ENCODE measurements at places on chromosomes 7 and 10. TPM values are rescaled to one million over a fixed set of nuclear protein-coding genes. Genes with fewer than 3 reads are reported as not detected.

DNA sequence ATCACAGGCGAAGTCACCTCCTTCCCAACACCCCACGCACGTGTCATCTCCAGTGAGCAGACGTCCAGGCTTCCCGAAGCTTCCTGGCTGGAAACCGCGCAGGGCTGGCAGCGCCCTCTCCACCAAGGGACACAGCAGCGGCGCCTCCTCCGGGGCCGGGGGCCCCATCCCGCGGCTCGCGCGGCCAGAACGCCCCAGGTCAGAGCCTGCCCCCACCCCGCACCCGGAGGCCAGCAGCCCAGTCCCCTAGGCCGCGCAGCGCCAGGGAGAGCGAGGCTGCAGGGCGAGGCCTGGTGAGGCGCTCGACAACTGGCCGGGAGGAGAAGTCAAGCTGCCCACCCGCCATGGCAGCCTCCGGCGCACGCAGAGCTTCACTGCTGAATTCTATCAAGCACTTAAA, 247.0 kb downstream of the SEMA3D start:
- no peak for DNase-seq

GIMAP5 gene
- polyA plus RNA-seq: 17.8 TPM

GRCh38 chr10:109974504-109975191, 33.1 kb upstream of the ADD3 start:
- DNase-seq: no peak

- DNase-seq: no peak
These were observed 16.0 kb downstream of the UBE2D1 start for GRCh38 chr10:58350619-58351323.

CDH23 gene
- polyA plus RNA-seq: 3.1 TPM

RAMP3 gene
- 24.0 TPM for polyA plus RNA-seq

NOS3 gene
- polyA plus RNA-seq: 5.4 TPM

DNA sequence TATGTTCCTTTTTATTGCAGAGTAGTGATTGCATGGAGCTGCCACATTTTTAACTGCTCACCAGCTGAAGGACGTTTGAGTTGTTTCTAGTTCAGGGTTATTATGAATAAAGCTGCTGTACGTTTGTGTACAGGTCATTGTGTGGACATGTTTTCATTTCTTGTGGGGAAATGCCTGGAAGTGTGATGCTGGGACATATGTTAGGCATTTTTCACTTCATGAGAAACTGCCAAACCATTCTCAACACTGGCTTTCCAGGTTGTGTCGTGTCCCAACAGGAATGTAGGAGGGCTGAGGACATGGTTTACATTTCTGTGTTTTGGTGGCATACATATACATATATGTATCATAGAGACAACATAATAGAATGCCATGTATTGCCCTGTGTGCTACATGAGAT, 73.0 kb downstream of the NEURL1 start:
- DNase-seq: no peak

DNA sequence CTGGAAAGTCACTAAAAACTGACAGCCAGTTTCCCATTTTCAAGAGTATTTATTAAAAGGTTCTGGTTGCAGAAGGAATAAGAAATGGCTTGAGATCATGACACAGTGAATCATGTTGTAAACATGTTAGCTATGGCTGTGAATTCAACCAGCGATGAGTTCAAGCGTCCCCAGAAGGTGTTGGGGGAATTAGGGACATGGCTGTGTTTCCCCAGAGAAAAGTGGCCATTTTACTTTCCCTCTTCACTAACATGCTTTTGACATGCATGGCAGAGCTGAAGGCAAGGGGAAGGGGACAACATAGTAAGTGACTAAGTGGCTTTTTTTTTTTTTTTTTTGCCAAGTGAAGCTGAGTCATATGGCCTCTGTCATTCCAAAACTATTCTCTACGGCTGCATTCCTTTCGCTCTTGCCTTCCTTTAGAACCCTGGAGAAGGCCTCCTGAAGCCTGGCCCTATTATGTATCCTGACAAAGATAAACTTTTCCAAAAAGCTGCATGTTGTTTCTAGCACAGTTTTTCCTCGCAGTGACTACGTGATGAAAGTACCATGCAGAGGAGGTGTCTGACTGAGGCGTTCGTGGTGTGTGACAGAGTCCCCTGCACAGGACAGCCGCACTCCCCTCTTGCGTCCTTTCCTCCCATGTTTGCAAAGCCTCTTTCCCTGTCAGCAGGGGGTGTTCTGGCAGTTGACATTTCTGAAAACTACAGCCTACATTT, 46.9 kb downstream of the EGFR start:
- no peak for DNase-seq

- peak; percentile 20 for DNase-seq
These were observed 49.3 kb downstream of the PNLIPRP2 start for GRCh38 chr10:116669832-116670644.

GRCh38 chr7:386385-386784, 96.4 kb downstream of the FOXL3 start:
- no peak for DNase-seq

DNA sequence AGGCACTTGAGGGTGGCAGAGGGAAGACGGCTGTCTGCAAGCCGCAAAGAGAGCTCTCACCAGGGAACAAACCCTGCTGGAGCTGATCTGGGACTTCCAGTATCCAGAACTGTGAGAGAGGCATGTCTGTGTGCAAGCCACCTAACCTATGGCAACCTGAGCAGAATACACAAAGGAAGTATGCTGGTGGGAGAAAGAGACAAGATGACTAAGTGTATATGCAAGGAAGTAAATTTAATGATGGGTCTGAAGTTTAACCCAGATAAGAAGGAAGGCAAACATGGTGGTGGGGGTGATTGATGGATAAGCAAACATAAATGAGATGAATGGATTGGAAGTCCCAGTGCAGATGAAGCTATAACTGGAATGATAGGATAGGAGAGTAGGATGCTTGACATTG, 293.3 kb downstream of the TWIST1 start:
- no peak for DNase-seq

- peak; percentile 1 for DNase-seq
These were observed 18.6 kb downstream of the PDE6C start for GRCh38 chr10:93630625-93631557.

DNA sequence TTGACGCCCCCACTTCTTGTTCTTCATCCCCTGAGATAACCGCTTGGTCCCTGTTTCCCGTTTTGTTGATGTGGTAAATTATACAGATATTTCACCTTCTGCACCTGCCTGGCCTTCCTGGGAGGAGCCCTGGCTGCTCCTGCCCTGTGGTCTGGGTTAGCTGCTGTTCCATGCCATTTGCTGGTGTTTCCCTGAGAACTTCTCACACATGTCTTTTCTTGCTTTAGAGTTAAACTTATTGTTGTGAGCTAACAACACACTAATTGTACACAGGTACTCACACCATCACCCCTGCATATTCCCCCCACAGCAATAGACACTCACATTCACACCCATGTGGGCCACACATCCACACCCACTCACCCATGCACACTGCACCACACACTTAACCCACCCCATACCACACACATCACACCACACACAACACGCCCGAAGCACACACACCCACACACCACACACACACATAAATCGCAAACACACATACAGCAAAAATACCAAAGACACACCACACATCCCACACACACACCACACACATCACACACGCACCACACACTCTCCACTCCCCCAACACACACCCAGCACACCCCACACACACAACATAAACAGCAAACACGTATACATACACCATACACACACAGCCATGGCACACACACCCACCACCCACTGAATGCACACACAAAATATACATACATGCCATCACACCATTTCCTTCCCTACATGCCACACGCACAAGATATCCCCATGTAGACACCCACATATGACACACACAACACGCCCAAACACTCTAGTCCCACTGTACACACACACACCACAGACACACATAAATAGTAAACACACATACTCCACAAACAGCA, 19.4 kb upstream of the ANTXRL start:
- no peak for DNase-seq

TRIL gene
- 58.5 TPM for polyA plus RNA-seq

NRAP gene
- polyA plus RNA-seq: not detected

PAPSS2 gene
- 55.2 TPM for polyA plus RNA-seq

DNA sequence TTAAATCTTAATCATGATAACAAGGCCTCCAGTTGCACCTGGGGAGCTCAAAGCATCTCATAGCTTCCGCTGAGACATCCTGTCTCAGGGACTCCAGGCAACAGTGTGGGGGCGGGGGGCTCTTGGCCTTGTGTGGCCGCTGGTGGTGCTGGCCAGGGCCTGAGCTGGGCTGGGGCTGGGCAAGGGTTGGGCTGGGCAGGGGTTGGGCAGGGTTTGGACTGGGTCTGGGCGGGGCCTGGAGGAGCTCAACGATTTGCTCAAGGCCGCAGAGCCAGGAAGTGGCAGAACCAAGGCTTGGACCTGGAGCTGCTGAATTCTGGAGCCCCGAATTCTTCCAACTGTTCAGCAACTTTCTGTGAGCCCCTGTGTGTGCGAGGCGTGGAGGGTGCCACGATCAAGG, 37.9 kb upstream of the PSMG3 start:
- DNase-seq: no peak

GCK gene
- 2.5 TPM for polyA plus RNA-seq

PTPN20 gene
- polyA plus RNA-seq: 4.2 TPM

DNA sequence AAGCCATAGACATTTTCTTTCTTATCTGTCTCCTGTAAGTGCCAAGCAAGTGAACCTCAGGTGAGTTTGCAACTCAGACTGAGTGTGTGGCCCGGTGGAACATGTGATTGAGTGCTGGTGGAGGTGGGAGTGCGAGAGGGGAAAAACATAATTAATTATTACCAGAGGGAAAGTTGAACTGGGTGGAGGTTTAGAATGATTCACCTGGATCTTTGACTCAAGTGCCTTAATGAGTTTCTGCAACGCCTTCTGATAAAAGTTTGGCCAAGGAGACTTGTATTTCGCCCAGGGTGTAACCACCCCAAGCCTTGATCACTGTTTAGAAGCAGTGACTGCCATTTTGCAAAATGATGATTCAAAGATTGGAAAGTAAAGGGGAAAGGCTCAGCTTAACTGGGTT, 513.9 kb downstream of the GATA3 start:
- DNase-seq: no peak

- DNase-seq: no peak
These were observed 93.0 kb upstream of the SP4 start for GRCh38 chr7:21334906-21335305.

Measured in right lung (tissue), 10 donors.